ENCODE measurements at places on chromosomes 4 and X.

DNA sequence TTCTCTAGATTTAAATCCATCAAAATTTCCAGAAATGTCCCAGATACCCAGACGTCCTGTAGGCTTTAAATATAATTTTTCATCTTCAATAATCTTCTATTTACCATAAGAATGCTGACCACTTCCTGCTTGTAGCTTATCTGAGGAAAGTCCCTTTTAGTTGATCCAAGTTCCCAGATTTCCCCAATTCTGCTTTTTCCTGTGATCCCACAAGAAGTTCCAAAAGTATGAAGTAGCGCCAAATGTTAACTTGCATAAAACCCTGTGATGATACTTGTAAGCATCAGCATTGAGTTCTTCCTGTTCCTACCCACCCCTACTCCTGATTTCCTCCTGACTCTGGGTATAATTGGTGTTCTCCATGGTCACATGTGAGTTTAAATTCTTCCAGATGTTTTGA lies 10.6 kb upstream of the TLR8 start:
- no peaks in the 10 kb centered on the region for H3K36me3 ChIP-seq
- no peak overlapping the region for H3K27ac ChIP-seq
- H3K27me3 ChIP-seq, result no peaks in the 10 kb centered on the region
- H3K4me3 ChIP-seq, result no peak overlapping the region
- H3K4me1 ChIP-seq, result no peaks in the 10 kb centered on the region

DNA sequence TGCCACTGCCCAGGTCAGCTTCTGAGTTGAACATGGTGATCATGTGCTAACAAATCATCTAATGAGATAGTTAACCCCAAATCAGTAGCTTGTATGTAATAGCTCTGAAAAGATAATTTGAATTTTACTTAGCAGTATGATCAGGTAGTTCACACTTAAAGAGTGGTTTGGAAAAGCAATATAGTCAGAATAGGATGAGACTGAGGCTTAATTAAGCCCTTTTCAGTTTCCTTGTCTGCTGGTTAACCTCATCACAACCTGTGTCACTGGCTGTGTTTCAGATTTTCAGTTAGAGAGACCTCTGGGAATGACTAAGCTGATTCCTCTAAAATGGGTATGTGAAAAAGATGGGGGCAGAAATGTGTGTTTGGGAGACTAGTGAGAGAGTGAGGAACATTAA lies 38.1 kb downstream of the GPR174 start:
- peaks cover 83% of the 10 kb centered on the region for H3K4me1 ChIP-seq
- H3K27ac ChIP-seq, result peak overlapping the region; percentile 43
- no peaks in the 10 kb centered on the region for H3K36me3 ChIP-seq
- H3K27me3 ChIP-seq, result no peaks in the 10 kb centered on the region
- no peak overlapping the region for H3K4me3 ChIP-seq
- DNase-seq, result no peak

- no peaks in the 10 kb centered on the region for H3K4me1 ChIP-seq
- H3K4me3 ChIP-seq, result no peak overlapping the region
- no peak for DNase-seq
- no peaks in the 10 kb centered on the region for H3K36me3 ChIP-seq
These were observed 103.5 kb downstream of the FMR1NB start for GRCh38 chrX:148084611-148085010.

DNA sequence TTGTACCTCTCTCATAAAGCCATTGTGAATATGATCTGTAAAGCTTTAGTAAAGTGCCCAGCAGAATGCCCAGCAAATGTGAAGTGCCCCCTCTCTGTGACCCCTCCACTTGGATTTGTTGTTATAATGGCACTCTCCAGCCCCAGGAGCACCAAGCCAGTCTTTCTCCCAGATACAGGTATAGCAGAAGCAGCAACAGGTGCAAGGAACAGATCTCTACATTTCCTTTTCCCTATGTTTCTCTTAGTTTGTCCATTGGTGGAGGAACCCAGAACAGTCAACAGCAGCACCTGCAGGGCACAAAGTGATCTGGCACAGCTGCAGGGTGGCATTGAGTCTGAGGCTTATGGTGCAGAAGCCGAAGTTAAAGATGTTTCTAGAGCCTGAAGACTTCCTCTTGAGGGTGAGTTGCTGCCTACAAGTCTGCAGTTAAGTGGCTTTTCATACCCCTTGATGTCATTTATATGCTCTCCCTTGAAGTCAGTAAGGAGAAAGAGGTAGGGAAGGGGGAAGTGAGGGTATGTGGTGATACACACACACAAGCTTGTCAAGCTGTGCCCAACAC lies 16.1 kb upstream of the CXCL3 start:
- no peaks in the 10 kb centered on the region for H3K36me3 ChIP-seq
- H3K27ac ChIP-seq, result no peak overlapping the region
- DNase-seq, result no peak
- no peaks in the 10 kb centered on the region for H3K4me1 ChIP-seq

- no peaks in the 10 kb centered on the region for H3K36me3 ChIP-seq
- no peaks in the 10 kb centered on the region for H3K4me1 ChIP-seq
- H3K4me3 ChIP-seq, result no peak overlapping the region
- no peak overlapping the region for H3K27ac ChIP-seq
- no peaks in the 10 kb centered on the region for H3K27me3 ChIP-seq
These were observed 35.6 kb downstream of the GAB1 start for GRCh38 chr4:143372093-143372915.
